ENCODE measurements at places on chromosomes 6 and 20.
A peak's percentile ranks its signal among the peaks of the same experiment; 100 is the strongest.

DNA sequence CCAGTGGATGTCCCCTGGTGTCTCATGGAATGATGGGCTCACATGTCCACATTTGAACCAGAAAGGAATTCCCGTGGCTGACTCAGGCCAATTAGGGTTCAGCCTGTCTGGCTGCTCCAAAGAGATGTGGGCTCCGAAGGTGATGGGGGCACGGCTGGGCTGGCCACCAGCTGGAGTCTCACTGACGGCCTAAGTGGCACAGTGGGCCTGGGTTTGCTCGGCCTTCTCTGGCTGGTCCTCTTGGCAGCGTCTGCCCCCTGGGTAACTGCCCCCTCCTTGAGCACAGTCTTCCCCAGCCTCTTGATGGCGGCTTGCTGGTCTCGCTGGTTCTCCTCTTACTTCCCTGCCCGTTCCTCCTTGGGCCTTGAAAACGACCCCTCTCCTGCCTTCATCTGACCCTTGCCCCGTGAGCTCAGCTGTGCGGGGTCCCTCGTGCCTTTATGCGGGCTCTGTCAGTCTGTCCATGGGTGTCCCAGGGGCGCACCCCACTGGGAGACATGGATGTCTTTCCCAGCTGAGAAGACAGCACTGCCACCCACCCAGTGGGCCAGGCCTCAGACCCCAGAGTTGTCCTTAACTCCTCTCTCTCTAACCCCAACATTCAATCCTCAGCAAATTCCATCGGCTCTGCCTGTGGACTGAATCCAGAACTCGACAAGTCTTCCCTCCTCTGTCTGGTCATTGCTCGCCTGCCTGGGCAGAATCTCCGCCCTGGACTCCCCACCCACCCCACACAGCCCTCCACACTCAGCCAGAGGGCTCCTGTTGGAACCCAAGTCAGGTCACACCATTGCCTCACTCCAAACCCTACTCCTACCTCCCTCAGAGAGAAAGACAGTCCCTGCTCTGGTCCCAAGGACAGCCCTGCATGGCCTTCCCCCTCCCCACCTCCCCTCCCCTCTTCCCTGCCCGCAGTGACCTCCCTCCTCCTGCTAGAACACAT, 78.7 kb downstream of the CEBPB start:
- H3K27me3 ChIP-seq, result no peaks in the 10 kb centered on the region
- no peak overlapping the region for H3K4me3 ChIP-seq
- no peaks in the 10 kb centered on the region for H3K36me3 ChIP-seq
- H3K4me1 ChIP-seq, result peaks cover 11% of the 10 kb centered on the region

DNA sequence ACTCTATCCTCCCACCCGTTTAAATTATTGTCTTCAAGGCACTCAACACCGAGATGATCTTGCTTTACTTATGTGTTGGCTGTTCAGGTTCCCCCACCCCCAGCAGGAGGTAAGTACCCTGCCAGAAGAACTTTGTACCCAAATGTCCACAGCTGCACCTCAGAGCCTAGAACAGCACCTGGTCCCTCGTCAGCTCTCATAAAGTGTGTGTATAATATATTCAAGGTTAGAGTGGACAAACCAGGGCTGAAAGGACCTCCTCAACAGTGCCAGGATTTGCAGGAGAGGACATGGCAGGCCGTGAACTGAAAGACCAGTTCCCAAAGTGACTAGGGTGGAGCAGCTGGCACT, 5.9 kb upstream of the CPXM1 start:
- no peaks in the 10 kb centered on the region for H3K4me1 ChIP-seq
- H3K27me3 ChIP-seq, result no peaks in the 10 kb centered on the region
- H3K36me3 ChIP-seq, result no peaks in the 10 kb centered on the region
- no peak overlapping the region for H3K4me3 ChIP-seq
- no peak for DNase-seq
- no peak overlapping the region for H3K27ac ChIP-seq

- H3K27ac ChIP-seq, result no peak overlapping the region
- H3K27me3 ChIP-seq, result no peaks in the 10 kb centered on the region
- no peak for DNase-seq
- no peak overlapping the region for H3K4me3 ChIP-seq
- H3K36me3 ChIP-seq, result no peaks in the 10 kb centered on the region
These were observed 598.3 kb downstream of the PKHD1 start for GRCh38 chr6:51489133-51489532.

DNA sequence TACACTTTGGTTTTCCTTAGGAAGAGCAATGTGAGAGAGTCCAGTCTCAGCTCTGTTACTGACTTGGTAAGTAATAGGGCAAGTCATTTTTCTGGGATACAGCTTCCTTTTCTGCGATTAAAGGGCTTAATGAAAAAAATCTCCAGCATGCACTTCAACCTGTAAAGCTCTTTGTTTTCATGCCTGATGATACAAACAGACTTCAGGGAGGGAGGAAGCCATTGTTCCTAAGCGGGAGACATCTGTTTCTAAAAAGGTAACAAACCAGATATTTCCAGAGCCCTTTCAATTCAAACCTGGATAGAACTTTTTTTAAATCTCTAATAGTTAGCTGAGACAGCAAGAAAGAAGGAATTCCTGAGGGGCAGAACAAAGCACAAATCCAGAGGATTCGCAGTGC, 5.2 kb upstream of the CASS4 start:
- H3K4me3 ChIP-seq, result no peak overlapping the region
- peaks cover 56% of the 10 kb centered on the region for H3K36me3 ChIP-seq
- no peaks in the 10 kb centered on the region for H3K4me1 ChIP-seq
- H3K27me3 ChIP-seq, result no peaks in the 10 kb centered on the region

DNA sequence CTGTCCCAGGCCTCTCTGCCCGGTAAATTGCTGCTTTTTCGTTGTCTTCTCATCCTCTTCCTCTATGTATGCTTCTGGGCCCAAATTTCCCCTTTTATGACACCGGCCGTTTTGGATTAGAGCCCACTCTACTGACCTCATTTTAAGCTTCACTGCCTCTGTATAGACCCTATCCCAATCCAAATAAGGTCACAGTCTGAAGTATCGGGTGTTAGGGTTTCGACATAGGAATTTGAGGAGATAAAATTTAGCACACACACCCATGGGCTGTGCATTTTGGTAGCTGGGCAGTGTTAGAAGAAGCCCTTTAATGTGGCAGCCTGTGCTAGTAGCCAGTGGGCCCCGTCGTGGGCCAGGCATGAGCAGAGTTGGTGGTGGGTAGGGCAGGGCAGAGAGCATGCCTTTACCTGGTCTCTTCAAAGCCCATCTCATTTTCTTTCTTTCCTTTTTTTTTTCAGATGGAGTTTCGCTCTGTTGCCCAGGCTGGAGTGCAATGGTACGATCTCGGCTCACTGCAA, 27.9 kb upstream of the EZR start:
- no peaks in the 10 kb centered on the region for H3K4me1 ChIP-seq
- H3K27ac ChIP-seq, result no peak overlapping the region
- no peak overlapping the region for H3K4me3 ChIP-seq

- H3K27ac ChIP-seq, result no peak overlapping the region
- peak overlapping the region; percentile 67 for H3K4me3 ChIP-seq
- H3K36me3 ChIP-seq, result no peaks in the 10 kb centered on the region
- peaks cover 16% of the 10 kb centered on the region for H3K4me1 ChIP-seq
These were observed 604 bp downstream of the SH3BGRL2 start for GRCh38 chr6:79631693-79632172.

GRCh38 chr6:121849477-121849876, 414.0 kb downstream of the GJA1 start:
- H3K36me3 ChIP-seq, result no peaks in the 10 kb centered on the region
- H3K27me3 ChIP-seq, result no peaks in the 10 kb centered on the region
- no peak overlapping the region for H3K4me3 ChIP-seq
- no peak overlapping the region for H3K27ac ChIP-seq

Data from tibial artery (tissue), 4 donors.